ENCODE measurements at places on chromosomes 3 and 15.

DNA sequence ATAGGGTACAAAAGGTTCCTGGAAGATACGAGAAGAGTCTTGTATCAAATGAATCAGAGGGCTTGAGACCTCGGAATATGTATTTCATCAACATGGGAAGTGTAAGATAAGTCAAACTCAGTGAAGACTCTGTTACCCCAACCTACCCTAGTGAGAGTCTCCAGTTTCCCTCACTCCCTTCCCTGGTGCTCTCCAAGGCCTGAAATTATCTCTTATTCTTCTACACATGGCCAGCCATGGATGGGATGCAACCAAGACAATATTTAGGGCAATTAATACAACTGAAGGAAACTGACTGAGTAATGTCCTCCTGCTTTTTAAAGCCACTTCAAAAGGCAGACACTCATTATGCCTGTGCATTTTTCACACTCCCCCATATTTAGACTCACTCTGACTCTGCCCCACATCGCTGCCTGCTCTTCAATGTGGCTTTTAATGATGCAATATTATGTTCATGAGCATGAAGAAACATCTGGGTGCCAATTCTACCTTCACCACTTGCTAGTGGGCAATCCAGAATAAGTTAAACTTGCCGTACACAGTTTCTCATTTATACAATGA, 137.1 kb upstream of the THBS1 start:
- no peak for DNase-seq

DNA sequence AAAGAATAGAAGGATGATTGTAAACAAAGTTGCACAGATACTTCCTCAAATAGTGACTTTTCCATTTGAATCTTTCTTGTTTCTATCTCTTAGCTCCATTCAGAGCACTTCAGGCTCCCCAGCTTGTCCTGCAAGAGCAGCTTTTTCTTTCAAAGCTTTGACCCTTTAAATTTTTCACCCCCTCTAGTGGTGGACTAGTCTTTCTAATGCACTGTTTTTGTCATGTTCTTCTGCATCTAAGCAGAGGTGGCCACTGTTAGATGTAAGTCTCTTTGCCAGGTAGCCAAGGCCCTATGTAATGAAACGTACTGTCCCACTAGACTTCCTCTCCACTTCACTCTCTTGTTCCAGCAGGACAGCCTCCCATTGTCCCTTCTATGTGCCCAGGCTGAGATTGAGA, 74.0 kb upstream of the MANF start:
- DNase-seq: no peak

DNA sequence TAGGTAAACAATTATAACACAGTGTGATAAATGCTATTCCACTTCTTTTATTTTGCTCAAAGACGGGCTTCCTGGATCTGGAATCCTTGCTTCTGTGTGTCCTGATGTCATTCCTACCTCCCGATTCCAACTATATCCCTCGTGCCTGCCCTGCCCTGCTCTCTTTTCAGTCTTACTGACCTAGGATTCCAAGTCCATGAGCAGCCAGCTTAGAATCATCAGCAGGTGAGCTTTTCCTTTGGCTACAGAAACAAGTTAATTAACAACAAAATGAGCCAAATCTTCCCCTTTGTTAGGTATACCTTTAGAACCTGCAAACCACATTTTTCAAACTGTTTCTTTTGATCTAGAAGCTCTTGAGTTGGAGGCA, 21.9 kb upstream of the KPNA1 start:
- no peak for DNase-seq

GRCh38 chr15:37019479-37020433, 80.6 kb downstream of the MEIS2 start:
- no peak for DNase-seq

GRCh38 chr3:29178809-29179793, 101.8 kb upstream of the RBMS3 start:
- DNase-seq: no peak

DNA sequence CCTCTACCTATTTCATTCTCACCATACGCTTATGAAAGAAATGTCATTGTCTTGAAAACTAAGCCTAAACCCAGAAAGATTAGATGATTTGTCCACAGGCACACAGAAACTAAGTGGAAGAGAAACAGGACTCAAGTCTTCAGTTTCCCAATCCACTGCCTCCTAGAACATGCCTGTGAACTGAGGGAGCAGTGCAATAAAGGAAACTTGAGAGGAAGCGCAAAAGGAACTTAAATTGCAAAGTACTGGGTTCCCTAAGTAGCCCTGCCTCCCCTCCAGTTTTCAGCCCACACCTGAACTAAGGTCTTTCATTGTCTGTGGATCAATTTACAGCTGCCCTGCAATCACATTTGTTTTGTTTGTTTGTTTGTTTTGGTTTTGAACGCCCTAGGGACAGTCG, 56.7 kb upstream of the TSEN2 start:
- DNase-seq: peak; percentile 11

DNA sequence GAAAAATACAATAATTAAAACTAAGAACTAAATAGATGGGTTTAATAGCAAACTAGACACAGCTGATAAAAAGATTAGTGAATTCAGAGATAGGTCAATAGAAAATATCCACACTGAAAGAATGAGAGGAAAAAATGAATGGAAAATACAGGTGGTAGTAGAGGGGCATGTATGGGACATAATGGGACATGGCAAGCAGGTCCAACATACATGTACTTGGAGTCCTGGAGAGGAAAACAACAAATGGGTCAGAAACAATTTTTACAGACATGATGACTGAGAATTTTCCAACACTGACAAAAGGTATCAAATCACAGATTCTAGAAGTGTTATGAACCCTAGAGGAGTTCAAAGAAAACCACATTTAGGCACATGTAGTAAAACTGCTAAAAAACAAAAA, 68.4 kb downstream of the MTHFS start:
- no peak for DNase-seq

DNA sequence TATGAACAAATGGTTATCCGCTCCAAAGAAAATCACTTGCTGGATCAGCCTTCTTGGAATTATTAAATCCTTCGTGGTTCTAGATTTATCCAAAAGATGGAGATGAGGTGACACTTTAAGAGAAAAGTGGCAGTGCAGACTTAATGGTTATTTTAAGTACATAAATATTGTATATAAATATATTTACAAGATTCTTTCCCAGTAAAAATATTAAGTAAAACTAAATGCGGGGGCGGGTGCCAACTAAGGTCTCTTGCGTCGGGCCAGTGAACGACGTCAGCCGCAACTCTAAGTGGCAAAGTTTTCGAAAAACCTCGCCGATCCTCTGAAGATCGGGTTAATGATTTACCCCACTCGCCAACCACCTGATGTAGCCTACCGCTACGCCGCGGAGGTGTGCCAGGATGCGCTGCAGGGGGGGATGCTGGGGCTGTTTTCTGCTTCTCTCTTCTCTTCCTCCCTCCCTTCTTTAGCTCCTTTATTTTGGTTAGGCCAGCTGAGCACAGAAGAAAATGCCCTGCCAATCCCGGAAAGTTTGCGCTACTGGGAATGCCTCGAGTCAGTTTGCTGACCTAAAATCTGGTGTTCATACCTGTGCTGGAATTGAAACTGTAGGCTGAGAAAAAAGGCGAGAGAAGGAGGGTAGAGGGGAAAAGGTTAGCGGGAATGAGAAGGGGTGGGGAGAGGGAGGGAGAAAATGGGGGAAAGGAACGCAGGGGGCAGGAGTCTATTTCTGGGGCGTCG, 7.6 kb upstream of the FOXB1 start:
- DNase-seq: no peak

DNA sequence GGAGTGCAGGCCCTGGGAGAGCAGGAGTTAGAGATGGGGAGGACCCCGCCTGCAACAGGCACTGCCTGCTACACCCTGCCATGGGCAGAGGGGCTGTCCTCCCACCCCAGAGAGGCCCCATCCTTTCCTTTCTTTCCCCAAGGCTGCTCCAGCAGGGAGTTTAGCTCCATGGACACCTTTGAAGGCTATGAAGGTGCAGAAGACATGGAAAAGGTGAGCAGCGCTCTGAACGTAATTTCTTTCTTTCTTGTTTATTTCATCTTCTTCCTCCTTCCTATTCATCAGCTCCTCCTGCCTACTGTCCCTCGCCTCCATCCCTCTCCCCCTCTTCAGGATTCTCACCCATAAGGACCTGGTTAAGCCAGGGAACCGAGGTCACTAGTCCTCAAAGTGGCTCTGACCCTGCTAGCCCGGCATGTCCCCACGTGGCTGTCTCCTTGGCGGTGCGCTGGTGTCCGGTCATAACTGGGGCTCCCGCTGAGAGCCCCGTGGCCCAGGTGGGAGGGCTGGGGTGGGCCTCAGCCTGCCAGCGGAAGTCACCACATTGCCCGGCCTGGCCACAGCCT, 16.0 kb upstream of the ADIPOQ start:
- DNase-seq: no peak

GRCh38 chr3:121979734-121980449, 42.2 kb downstream of the ILDR1 start:
- DNase-seq: no peak

- DNase-seq: no peak
Measured at GRCh38 chr3:146861262-146861661, 256.1 kb upstream of the PLSCR5 start.

DNA sequence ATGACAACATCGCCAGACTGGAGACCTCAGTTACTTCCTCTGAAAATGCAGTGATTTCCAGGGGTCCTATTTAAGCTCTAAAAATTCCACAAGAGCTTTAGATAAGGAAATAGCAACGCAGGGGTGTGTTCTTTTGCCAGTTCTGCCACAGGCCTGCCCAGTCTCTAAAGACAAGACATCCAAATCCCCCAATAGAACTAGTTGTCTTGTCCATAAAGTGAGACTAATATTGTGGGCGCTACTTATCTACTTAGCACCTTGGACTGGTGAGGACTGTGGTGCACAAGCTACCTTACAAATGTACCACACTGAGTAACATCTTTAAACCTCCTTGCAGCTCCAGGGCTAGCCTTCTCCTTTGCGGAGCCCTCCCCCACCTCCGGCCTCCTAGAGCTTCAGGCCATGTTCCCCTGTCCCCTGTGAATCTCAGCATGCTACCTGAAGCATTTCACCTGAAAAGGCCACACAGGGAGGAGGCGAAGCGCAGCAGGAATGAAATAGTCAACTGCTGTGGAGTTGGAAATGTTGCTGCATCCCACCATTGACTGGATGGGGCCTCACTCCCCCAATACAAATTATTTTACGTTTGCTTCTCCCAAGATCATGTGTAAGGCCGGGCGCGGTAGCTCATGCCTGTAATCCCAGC, 9.6 kb upstream of the LRRC2 start:
- no peak for DNase-seq

- no peak for DNase-seq
Measured at GRCh38 chr15:34628577-34629152, 45.2 kb upstream of the GOLGA8B start.

DNA sequence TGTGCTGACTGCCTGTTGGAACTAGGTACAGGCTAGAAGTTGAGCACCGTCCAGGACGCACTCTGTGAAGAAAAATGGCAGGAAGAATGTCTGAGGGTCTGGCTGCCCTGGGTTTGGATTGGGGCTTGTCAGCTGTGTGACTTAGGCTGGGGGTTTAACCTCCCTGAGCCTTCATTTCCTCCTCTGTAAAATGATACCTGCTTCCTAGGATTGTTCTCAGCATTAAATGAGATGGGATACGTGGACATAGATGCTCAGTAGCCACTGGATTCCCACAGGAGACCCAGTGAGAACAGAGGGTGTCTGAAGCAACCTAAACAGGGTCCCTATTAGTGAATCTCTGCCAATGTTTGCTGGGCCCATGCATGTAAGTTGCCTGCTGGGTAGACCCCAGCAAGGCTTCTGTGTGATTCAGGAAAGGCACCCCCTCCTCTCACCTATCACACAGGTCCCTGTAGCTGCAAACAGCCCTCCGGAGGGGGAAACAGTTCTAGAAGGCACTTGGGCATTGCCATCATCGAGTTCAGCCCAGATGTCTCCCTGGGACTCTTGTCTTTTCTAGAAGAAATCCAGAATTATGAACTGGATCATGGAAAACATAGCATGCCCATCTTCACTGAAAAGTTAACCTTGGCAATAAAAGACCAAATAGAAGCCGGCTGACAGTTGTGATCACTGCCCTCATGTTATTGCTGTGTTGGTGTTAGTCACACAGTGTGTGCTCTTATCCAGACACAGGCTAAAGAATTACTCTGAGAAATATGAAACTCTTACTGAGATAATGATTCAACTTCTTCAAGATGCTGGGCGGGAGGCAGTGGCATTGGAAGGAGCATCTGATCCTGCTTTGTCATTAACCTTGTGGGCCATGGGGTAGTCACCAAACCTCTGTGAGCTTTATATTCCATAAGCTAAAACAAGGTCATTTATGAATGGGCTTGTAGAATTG, 64.5 kb downstream of the SMAD6 start:
- DNase-seq: no peak

DNA sequence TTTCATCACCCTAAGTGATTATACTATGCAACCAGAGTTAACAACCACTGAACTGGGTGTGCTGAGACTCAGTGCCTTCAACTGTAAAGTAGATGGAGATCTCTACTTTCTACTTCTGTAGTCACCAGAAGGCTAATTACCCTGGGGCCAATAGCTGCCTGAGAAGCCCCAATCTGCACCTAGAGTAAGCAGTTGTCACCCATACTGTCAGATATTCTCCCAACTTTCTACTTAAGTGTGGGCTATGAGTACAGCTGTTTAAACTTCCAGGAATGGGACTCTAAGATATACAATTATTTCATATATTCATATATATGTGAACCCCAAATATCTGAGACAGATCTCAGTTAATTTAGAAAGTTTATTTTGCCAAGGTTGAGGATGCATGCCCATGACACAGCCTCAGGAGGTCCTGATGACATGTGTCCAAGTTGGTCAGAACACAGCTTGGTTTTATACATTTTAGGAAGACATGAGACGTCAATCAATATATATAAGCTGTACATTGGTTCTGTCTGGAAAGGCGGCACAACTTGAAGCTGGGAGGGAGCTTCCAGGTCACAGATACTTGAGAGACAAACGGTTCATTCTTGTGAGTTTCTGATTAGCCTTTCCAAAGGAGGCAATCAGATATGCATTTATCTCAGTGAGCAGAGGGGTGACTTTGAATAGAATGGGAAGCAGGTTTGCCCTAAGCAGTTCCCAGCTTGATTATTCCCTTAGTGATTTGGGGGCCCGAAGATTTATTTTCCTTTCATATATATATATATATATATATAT, 41.9 kb downstream of the CCNL1 start:
- DNase-seq: no peak

DNA sequence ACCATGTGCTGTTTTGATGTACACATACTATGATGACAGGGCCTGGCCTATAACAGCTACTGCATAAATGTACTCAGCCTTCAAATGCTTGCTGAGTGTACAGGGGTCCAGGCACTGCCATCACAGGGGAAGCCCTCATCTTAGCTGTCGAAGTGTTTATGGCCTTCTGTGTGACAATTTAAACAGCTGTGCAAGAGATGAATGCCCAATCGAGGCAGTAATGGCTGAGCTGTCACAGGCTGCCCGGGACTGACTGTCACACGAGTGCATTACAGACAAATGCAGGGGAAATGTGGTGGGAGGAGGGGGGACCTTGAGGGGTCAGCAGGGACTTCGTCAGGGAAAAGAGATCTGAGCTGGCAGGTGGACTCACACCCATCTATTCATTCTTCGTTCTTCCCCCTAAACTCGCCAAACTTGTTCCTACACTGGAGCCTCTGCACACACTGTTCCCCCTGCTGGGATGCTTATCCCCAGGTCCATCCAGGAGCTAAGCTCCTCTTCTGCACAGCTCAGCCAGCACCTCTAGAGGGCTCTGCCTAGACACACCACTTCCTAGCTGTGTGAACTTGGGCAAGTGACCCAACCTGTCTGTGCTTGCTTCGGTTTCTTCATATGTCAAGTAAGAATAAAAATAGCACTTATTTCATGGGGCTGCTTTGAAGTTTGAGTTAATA, 156.2 kb upstream of the IQSEC1 start:
- no peak for DNase-seq

Measured in Ammon's horn (tissue), 1 donor.